Activated CD4-positive, alpha-beta T cell treated with anti-CD3 and anti-CD28 coated beads, Interleukin-2, amount 10 ng/mL, durations not matched to agents 7 days and 5 days (primary cell): ENCODE measurements at places on chromosomes 3 and 15. TPM values are rescaled to one million over a fixed set of nuclear protein-coding genes. Genes with fewer than 3 reads are reported as not detected.

DNA sequence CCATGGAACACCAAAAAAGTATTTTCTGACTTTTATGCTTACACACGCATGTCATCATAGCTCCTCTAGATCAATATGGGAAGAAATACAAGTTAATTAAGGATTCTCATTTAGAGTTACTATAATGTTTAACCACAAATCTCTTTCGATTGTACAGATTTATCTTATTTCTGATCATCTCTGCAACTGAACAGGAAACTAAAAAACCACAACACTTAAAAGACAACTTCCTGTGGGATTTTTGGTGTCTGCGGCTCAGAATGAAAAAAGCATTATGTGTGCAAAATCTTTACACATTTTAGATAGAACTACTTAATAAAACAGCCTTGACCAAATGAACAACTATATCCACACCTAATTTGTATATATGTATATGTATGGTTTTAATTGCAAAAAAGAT lies 3.0 kb upstream of the TJP1 start:
- peak; percentile 57 for DNase-seq

GRCh38 chr3:28989646-28990089 lies 291.2 kb upstream of the RBMS3 start:
- no peak for DNase-seq

DNA sequence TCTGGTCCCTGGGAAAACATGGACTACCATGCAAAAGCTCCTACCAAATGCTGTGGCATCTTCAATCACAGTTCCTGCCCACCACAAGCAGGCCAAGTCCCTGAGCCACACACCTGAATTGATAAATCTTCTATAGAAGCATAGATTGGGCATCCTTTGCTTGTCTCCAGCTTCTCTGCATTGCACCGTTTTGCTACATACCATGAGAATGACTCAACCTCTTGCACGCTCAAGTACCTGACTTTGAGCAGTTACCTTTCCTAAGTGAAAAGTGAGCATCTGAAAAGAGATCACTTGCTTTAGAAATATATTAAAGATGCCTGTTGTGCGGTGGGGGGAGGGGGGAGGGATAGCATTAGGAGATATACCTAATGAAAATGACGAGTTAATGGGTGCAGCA lies 31.3 kb downstream of the GATM start:
- DNase-seq, result no peak

DNA sequence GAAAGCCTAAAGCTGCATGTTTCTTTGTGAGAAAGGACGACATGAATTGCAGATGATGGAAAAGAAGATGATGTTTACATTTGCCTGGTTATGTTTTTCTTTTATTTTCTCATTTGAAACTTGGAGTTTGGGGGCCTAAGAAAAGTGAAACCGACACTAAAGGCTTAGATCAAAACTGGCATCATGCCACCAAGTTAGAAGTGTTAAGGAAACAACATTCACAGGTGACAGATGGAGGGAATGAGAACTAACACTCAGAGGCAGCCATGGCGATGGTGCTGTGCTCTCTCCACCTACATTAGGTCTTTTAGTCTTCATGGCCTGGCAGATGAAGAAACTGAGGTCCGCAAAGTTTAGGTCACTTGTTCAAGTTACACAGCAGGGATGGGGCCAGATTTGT lies 923.6 kb downstream of the TUSC7 start:
- no peak for DNase-seq

- no peak for DNase-seq
Measured at GRCh38 chr15:43948691-43949325, 122.0 kb downstream of the WDR76 start.

DNA sequence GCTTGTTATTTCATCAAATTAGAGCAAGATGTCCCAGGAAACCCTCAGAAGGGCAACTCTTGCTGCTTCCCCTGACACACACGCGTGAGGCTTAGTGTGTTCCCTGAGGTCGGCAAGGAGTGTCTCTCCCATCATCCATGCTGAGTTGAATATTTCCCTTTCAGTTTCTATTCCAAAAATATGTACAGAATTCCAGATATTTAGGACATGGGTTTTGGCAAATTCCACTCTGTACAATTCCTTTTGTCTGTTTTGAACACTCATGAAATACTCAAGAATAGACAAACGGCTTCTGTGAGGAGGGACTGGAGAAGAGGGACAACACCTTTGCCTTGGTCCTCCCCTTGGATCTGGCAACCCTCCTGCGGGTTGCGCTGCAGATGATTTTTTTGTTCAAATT lies 138.0 kb downstream of the DUT start:
- DNase-seq, result no peak

DNA sequence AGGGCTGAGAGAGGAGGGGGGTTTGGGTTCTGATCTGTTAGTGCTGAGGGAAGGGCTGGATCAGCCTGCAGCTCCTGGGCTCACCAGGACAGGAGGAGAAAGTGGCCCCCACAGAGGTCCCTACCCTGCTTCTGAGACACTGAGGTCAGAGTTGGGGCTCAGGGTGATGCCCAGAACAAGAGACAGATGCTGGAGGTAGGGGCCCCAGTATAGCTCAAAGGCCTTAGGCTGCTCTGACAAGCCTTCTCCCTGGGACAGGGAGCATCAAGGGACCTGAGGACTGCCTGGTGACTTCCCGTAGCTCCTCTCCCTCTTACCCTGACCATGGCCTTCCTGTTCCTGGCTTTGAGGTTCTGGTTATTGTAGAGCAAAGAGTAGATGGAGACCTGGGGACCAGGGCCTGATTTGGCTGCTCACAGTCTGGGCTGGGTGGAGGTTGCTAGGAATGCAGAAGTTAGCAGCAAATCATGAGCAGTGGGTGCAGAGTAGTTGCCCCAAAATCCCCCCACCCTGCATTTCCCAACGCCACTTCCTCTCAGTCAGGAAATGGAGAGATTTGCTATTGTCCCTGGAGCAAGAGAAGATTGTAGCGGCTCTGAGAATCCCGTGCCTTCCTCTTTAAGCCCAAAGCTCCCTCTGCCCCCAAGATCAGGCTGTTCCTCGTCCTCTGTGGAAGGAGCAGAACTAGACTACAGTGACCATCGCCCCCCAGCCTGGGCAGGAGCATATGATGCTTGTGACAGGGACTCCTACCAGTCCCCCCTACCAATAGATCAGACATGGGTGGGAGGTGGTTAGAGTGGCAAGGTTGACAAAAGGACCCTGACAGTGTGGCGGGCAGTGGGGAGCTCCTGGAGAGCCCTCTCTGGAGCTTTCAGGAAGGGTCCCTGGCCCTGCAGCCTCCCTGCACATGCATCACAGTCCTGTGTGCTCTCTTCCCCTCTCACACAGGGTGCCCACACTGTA lies 47.4 kb upstream of the SEC22A start:
- no peak for DNase-seq

- DNase-seq, result no peak
Measured at GRCh38 chr3:45781841-45782240, 14.5 kb downstream of the SLC6A20 start.

DNA sequence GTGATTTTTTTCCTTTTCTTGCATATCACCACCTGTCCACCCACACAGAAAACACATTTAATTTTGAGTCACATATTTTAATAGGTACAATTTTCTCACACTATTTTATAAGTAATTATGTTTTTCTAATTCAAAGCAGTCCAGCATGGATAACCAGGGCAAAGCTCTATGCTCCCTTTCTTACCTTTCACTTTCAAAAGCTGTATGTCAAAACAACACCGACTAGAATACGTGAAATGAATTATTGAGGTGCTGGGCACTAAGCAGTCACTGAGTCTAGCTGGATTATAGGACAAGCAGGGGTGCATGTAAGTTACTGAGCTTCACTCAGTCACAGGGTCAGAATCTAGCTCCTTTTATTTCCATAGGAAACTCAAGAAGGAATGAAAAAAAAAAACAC lies 60.6 kb downstream of the LSAMP start:
- DNase-seq, result no peak

DNA sequence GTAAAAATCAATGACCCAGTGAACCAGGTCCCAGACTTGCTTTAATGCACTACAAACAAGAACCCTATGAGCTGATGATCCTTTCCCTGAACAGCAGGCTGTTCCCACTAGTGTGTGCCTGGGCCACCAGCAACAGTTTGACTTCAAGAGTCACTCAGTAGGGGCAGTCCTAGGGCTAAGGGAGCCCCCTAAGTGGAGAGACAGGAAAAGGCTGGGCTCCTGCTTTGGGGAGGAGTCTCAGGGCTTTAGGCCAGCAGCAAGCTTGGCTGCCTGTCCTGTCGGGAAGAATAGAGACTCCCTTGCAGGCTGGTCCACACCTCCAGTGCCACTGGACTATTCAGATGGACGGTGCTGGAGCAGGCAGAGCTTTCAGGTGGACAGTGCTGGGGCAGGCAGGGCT lies 29.4 kb upstream of the ADCY5 start:
- no peak for DNase-seq

- no peak for DNase-seq
Measured at GRCh38 chr3:1506090-1506489, 413.3 kb downstream of the CNTN6 start.

DNA sequence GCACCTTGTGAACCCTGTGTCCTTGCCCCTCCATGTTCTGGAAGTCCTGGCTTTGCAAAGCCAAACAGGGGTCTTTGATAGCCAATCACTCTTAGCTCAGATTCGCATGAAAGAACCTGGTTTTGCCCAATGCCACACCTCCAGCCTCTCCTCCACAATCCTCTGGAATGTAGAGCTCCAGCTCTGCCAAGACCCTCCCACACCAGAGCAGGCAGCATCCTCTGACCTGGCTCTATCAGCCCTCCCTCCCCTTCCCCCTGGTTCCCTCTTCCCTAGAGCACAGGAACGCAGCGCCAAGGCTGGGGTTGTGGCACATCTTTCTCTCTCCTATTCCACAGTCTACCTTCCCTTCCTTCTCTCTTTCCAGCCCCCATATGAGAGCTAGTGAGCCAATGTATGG lies 133.3 kb downstream of the RPLP1 start:
- DNase-seq, result no peak

DNA sequence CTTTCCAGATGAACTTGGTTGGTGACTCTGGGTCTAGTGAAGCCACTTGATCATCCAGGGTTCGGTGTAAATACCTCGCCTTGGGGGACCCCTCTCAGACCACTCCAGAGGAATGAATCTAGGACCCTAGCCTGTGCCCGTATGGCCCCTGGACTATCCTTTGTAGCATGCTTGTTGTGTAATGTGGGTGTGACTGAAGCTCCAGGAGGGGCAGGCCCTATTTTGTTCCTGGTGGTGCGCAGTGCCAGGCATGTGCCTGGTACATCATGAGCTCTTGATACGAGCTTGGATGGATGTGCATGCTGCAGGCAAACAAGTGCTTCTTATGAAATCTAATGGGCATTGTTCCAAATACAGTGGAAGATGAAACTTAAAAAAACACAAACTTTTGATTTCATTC lies 82.8 kb downstream of the EBLN2 start:
- DNase-seq, result no peak

DNA sequence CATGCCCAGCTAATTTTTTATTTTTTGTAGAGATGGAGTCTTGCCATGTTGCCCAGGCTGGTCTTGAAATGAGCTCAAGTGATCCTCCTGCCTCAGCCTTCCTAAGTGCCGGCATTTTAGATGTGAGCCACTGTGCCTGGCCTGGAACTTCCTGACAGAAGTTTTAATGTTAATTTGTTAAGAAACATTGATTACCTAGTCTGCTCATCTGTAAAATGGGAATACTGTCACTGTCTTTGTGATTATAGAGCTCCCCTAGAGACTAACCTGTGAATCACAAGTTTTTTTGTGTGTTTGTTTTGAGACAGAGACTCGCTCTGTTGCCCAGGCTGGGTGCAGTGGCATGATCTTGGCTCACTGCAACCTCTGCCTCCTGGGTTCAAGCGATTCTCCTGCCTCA lies 4.3 kb upstream of the EIF3J start:
- no peak for DNase-seq

GRCh38 chr3:187995043-187995400 lies 158.9 kb upstream of the LPP start:
- no peak for DNase-seq

- DNase-seq, result no peak
Measured at GRCh38 chr3:59978979-59979378, 929.2 kb upstream of the CFAP20DC start.

DNA sequence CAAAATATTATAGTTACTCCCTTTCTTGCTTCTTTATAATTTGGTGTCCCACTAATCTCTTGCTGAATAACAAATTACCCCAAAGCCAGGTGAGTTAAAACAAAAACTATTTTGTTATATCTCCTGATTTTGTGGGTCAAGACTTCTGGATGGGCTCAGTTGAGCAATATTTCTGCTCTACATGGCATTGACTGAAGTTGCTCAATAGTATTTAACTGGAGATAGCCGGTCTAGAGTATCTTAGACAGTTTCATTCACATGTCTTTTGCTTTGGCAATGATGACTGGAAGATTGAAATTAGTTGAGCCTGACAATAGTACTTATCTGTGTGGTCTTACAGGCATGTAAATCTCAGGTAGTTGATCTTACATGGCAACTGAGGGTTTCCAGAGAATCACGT lies 51.0 kb upstream of the TP63 start:
- DNase-seq, result no peak

DNA sequence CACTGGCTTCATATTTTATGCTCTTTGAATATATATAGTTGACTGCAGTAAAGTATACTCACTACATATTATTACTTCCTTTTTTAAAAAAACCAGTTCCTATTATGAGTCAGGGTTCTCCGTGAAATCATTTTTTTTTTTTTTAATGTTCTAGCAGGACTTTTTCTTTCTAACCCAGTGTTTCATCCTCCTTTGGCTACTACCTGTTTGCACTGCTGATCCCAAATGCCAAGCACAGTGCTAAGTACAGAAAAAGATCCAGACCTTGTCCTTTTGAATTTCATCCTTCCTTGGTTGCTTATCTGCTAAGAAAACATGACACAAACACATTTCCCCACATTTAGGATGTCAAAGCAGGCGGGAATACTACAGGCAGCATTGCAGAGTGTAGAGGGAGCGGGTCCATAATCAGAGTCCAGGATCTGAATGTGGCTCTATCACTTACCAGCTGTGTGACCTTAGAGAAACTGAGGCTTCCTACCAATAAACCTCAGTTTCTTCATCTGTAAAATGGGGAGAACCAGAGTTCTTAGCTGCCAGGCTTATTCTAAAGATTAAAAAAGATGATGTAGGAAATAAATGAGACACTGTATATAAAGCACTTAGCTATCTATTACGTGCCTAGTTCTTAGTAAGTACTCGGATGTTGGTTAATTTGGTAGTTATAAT lies 37.2 kb upstream of the ANPEP start:
- DNase-seq, result no peak

Gene KLHL40
- not detected for total RNA-seq

Gene AADACL2
- not detected for total RNA-seq

Gene LRRC3B
- not detected for total RNA-seq

Gene PRR20G
- total RNA-seq, result not detected

Gene CRYGS
- 5.7 TPM for total RNA-seq

Gene ISLR
- total RNA-seq, result not detected

Gene GOLGA6D
- not detected for total RNA-seq

Gene GNAI2
- total RNA-seq, result 524 TPM

Gene UBL7
- total RNA-seq, result 53.7 TPM

Gene A4GNT
- total RNA-seq, result not detected

Gene CHRM5
- total RNA-seq, result not detected

Gene SLC27A2
- 9.9 TPM for total RNA-seq

Gene FOXB1
- 0.57 TPM for total RNA-seq

Gene HAPLN3
- total RNA-seq, result 86.1 TPM

Gene COL6A5
- not detected for total RNA-seq

Gene THAP10
- total RNA-seq, result not detected

Gene ZCWPW2
- total RNA-seq, result 0.37 TPM

Gene TPRG1
- total RNA-seq, result 1.7 TPM
